ENCODE measurements at places on chromosomes 12 and 14.

GRCh38 chr12:66662729-66663128 is 16.1 kb downstream of the GRIP1 start:
- peak; percentile 10 for DNase-seq

- no peak for DNase-seq
These were observed 8.4 kb downstream of the DAD1 start for GRCh38 chr14:22580625-22581024.

- no peak for DNase-seq
These were observed 114.2 kb downstream of the BRMS1L start for GRCh38 chr14:35940291-35940690.

GRCh38 chr12:117778656-117779055 is 190.1 kb downstream of the KSR2 start:
- no peak for DNase-seq

DNA sequence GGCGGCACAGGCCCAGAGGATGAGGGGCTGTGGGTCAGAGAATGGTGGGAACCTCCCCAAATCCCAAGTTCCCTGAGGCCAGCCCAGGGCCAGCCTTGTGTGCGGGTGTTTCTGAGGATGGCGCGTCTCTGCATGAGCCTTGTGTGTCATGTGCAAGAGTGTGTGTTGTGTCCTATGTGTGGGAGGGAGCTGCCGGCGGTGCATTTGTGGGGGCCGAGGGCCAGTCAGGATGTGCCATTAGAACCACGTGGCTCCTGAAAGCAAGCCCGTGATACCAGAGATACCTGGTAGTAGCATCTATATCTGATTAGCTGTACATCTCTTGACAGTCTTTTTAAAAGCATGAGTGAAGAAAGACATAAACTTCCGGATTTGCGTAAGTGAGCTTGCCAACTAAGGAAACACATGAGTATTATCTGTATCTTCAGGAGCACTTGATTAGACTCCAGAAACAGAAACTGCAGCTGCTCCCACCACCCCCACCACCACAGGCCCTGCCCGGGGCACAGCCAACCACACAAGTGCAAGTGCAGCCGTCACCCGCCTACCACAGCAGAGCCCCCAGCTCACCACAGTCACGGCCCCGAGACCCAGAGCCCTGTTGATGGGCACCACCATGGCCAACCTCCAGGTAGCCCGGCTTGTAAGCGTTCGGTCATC is 19.2 kb downstream of the DDX51 start:
- no peak for DNase-seq

- DNase-seq: no peak
These were observed 39.5 kb upstream of the SLC38A4 start for GRCh38 chr12:46865311-46865710.

DNA sequence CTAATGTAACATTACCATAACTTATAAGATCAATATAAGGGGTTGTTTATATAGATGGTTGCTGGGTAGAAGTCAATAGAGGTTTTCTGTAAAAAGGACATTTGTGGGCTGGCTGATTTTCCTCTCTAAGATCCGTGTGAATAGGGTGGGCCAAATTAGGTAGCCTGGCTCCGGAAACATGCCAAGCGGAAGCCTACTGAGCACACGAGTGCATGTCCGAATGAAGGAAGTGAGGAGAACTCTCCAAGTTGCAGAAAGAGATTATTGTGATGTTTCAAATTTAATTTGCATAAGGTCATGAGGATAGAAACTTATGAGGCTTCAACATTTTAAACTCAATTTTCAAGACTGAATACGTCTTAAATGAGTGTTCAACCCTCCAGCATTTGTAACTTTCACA is 356.7 kb downstream of the SNAPC1 start:
- no peak for DNase-seq

- peak; percentile 73 for DNase-seq
These were observed 17.8 kb downstream of the NCOR2 start for GRCh38 chr12:124549629-124550028.

DNA sequence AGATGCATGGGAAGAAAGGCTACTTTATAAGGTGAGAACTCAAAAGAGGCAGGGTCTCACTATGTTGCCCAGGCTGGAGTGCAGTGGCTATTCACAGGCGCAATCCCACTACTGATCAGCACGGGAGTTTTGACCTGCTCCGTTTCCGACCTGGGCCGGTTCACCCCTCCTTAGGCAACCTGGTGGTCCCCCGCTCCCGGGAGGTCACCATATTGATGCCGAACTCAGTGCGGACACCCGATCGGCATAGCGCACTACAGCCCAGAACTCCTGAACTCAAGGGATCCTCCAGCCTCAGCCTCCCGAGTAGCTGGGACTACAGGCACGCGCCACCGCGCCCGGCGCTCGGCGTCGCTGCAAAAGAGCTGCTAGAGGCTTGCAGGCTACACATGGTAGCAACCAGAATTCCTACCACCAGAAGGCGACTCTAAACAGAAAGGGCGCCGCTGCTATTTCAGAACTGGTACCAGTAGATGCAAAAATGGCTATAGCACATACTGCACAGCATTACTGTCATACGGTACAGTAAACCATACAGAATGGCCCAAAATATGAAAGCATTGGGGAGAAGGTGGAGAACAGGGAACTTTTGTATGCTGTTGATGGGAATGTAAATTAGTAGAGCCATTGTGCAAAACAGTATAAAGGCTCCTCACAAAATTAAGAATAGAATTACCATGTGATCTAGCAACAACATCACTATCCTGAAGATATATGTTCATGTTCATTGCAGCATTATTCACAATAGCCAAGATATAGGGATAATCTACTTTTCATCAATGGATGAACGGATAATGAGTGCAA is 1.2 kb upstream of the NEMF start:
- DNase-seq: peak; percentile 83

DNA sequence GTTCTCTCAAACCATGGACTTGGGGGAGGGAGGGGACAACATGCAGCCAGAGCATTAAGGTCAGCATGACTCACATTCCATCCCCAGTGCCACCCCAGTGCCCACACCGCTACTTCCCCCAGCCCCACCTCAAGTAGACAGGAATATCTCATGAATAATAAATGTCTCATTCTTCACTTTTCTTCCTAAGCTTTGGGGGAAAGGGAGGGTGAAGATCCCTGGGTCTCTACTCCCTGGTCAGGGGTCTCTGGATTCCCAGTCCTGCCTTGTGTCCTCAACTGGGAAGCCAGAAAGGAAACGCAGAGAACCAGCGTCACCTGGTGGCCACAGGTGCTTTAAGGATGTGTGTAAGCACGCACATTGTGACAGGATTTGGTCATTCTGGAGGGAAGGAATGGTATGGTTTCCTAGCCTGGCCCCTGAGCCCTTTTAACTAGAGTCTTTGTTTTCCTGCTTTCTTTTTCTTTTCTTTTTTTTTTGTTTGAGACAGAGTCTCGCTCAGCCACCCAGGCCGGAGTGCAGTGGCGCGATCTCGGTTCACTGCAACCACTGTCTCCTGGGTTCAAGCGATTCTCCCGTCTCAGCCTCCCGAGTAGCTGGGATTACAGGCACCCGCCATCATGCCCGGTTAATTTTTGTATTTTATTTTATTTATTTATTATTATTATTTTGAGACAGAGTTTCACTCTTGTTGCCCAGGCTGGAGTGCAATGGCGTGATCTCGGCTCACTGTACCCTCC is 3.4 kb downstream of the GPR84 start:
- DNase-seq: peak; percentile 79

DNA sequence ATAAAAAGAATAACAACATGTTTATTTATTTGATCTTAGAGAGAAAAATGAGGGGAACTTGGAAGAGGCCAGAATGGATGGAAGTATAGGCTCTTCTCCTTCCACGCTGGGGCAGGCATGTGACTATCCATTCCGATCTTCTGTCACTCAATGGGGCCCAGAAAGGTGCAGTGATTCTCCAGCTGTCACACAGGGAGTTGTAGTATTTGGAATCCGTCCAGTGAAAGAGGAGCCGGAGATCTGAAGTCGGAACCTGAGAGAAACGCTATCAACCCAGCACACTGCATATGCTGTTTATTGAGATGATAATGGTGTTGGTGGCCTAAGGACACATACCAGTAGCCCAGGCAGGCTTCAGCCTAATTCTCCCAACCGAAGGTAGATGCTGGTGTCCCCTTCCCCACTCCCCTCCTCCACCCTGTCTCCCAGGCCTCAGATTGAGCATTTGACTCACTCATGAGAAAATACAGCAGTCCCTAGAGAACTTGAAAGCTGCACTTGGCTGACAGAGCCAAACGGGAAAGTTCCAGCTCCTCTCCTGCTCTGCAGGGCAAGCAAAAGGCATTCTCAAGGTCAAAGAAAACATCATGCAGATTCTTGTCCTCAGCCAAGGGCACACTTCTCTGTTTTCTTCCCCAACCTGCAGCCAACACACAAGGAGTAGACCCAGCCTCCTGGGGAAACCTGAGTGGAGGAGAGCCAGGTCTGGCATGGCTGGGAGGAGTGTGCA is 100.4 kb downstream of the IRF2BPL start:
- no peak for DNase-seq

- DNase-seq: peak; percentile 97
These were observed 10.6 kb downstream of the PHLDA1 start for GRCh38 chr12:76020731-76021672.

DNA sequence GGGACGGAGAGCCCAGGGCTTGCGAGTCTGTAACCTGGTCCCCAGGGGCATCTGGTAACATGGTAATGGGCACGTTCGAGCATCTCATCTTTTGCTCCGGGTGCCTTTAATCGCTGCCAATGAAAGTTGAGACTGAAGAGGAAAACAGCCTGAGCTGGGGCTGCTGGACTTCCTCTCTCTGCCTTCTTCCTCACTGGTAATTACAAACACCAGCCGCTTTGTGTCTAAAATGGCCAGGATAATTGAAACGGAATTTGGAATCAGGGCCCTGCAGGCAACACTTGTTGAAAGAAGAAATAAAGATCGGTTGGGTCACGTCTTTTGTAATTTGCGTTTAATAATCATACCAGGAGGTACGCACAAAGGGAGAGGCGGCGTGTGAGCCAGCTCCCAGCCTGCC is 51.5 kb upstream of the GPATCH2L start:
- DNase-seq: no peak

DNA sequence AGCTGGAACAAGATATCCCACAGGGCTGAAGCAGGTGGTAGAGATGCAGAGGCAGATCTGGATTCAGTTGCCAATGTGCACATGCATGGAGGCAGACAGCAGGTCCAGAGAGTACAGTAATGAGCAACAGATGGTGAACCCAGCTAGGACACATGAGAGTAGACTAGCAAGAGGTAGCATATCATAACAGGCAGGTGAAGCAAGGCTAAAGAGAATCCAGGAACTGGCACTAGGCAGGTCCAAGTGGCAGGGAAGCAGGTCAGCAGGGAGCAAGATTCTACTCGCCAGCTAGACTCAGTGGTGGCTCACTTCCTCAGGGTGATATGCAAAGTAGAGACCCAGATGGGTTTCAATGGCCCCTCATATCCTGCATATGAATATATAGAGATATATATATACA is 15.3 kb upstream of the MYF6 start:
- no peak for DNase-seq

- no peak for DNase-seq
These were observed 87.0 kb downstream of the ITPK1 start for GRCh38 chr14:93028724-93029076.

GRCh38 chr12:48994224-48995085 is 4.7 kb downstream of the DDN start:
- no peak for DNase-seq

DNA sequence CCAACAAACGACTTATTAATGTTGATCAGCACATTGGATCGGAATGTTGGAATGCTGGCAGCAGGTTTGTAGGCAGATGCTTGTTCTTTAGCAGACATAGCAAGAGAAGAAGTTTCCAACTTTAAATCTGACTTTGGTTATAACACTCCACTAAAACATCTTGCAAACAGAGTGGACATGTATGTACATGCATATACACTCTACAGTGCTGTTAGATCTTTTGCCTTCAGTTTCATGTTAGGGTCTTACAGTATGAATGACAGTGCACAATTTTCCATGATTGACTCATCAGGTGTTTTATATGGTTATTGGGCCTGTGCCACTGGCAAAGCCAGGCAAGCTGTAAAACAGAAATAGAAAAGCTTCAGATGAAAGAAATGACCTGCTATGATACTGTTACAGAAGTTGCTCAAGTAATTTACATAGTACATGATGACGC is 14.3 kb upstream of the DHRS7 start:
- DNase-seq: no peak

GRCh38 chr12:81083018-81083417 is 5.1 kb downstream of the ACSS3 start:
- no peak for DNase-seq

GRCh38 chr12:106985479-106985878 is 1.5 kb downstream of the MTERF2 start:
- no peak for DNase-seq

DNA sequence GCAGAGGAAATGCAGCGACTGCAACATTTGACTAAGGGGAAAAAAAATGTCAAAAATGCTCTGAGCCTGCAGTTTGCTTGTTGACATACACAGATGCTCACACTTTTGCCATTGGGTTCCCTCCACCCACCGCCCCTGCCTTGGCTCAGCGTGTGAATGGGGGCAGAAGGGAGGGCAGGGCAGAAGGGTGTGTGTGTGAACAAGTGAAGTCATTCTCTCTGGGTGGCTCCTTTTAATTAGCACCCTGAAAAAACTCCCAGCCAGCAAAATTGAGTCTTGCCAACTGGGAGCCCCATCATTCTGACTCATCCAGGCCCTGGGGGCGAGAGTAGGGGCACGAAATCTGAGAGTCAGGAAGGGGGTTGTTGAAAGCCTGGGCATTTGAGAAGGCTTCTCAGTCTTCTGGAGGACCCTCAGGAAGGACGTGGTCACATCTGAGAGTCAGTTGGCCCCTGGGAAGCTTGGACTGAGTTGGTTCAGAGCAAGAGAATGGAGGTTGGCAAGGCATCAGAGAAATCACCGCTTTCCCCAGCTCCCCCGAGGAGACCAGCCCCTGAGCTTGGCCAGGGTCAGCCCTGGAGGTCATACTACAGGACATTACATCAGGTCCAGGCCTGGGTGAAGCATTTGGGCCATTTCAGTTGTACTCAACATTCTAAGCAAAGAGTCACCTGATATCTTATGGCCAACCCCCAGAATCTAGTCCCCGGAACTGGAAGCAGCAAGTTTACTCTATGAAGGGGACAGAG is 22.7 kb upstream of the KRT78 start:
- peak; percentile 46 for DNase-seq

GRCh38 chr14:34403646-34404045 is 58.4 kb downstream of the SPTSSA start:
- peak; percentile 68 for DNase-seq

- DNase-seq: no peak
These were observed 417.5 kb upstream of the ATP2B1 start for GRCh38 chr12:90126125-90126524.

- DNase-seq: no peak
These were observed 2.6 kb downstream of the POMT2 start for GRCh38 chr14:77318006-77318553.

DNA sequence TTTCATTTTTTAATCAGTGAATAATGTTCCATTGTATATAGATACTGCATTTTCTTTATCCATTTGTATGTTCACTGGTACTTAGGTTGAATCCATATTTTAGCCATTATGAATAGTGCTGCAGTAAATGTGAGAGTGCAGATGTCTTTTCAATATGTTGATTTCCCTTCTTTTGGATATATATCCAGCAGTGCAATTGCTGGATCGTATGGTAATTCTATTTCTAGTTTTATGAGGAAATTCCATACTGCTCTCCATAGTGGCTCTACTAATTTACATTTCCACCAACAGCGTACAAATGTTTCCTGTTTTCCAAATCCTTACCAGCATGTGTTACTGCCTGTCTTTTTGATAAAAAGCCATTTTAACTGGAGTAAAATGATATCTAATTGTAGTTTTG is 288.5 kb upstream of the GARIN2 start:
- no peak for DNase-seq
